ENCODE measurements at places on chromosomes 11 and 22.

DNA sequence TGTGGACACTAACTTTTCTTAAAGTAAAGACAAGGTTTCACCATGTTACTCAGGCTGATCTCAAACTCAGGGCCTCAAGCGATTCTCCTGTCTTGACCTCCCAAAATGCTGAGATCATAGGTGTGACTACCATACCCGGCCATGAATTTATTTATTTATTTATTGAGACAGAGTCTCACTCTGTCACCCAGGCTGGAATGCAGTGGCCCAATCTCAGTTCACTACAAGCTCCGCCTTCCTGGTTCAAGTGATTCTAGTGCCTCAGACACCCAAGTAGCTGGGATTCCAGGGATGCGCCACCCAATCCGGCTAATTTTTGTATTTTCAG is 29.7 kb upstream of the PCF11 start:
- no peak for DNase-seq

DNA sequence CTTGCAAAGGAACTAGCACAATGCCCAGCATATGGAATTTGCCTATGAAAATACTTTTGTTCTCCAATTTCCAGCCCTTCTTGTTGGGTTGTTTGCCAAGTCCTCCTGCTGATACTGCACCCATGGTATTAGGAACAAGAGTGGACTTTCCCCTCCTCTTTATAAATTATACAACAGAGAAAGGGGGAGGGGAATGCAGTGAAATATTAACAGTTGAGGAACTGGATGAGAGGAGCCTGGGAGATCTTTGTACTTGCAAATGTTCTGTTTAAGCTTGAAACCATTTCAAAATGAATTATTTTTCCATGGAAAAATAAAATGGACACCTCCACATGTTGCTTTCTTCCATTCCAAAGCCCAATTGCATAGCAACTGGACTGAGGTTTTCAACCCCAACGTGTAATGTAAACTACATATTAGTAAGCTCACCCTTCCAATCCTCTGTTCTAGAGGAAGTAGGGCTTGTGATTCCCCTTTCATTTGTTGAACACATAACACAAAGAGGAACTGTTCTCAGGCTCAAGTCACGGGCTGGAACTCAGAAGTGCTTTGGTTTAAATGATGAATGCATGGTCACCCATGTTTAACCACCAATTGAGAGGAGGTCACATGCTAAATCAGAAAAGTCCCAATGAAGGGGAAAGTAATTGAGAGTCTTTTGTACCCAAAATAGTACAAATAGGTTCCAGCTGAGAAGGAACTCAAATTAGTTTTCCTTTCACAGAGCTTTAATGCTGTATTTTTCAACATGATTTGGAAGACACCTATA is 66.2 kb upstream of the ZC3H12C start:
- no peak for DNase-seq

DNA sequence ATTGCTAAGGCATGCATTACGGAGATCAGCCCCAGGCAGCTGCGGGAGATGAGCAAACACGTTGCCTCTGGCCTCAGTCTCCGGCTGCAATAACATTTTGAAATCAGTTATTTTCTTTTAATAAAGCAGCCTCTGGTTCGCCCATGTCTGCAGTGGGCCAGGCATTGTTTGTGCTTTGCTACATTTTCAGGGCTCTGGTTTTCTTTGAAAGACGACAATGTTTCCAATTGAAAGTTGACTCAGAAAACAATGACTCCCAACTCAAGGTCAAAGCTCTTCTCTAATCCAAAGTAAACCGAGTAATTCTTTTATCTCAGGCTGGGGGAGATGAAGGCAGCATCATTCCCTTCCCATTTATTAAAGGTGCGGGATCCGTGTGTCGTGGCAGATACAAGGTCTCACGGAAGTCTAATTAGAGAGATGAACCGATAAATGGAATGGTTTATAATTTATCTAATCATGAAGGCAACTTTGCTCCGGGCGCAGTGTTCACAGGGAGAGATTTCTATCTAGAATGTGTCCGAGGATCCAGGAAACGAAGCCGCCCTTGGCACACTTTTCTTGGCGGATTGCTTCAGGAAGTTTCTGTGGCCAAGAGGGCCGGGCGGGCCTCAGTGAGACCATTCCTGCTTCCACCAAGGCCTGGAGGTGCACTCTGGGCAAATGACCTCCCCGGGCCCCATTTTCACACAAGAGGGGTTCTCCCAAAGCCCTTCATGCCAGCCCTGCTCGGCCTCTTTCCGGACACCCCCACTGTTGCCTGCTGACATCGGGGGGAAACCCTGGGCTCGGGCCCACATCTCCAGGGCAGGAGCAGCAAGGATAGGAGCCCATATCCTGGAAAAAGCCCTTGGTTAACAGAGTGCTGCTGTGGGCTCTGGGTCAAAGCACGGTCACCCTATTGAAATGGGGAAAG is 811.4 kb downstream of the BRD1 start:
- DNase-seq: no peak

GRCh38 chr11:115928811-115929210 is 424.6 kb upstream of the CADM1 start:
- no peak for DNase-seq

DNA sequence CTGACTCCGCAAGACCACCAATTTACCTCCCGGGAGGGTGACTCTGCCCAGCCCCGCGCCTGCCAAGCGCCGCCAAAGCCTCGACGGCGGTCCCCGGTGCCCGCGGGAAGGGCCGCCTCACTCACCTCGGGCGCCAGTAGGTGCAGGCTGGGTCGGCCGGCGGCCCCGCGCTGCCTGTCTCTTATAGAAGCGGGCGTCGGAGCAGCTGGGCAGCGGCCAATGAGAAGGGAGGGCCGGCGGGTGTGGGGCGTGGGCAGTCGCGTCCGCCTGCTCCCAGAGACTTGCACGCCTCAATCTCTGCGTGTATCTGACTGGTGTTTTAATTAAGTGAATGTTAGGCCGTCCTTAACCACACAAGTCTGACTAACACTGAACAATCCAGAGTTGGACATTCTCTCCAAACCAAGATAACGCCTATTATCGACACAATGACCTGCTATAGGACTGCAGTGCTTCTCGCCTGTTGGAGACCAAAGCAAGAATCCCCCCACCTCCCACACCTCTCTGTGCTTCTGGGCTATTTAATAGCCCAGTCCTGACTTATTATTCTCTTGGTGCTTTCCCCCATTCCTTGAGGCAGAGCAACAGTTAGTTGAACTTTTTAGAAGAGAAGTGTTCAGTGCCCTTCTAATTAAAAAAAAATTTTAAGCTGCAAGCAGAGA is at the start of gene TPH1:
TSS of gene TPH1 (minus strand) at position 154 of the 662 bp plus-strand sequence. CDS start 5,507 bp downstream, outside the sequence.
- DNase-seq: no peak

DNA sequence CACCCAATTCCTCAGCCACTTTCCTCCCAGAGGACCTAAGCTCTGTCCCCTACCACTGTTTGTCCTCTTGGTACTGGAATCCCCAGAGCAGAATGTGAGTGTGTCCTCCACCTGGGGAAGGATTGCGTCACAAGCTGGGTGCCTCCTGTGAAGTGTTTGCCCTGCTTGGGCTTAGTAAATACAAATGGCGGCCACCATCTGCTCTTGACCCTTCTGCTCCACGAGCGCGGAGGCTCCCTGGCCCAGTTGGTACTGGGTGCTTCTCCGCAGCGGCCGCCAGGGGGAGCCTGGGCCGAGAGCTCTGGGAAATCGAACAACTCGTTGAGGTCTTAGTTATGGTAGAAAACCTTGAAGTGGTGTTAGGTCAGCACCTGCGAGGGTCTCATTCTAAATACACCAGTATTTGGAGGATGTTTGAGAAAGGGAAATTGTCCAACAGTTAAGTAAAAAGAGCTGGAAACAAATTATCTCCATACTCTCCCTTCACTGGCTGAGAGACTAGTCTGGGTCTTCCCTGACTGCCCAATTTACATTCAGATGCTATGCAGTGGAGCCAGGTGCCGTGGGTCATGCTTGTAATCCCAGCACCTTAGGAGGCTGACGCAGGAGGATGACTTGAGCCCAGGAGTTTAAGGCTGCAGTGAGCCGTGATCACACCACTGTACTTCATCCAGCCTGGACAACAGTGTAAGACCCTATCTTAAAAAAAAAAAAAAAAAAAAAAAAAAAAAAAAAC is 74.6 kb upstream of the TEAD1 start:
- DNase-seq: peak; percentile 12

GRCh38 chr22:22576244-22576988 is 17.4 kb upstream of the PRAME start:
- peak; percentile 5 for DNase-seq

GRCh38 chr11:82546661-82547557 is 186.8 kb downstream of the FAM181B start:
- DNase-seq: no peak

GRCh38 chr11:24683583-24683982 is 186.7 kb downstream of the LUZP2 start:
- DNase-seq: no peak

DNA sequence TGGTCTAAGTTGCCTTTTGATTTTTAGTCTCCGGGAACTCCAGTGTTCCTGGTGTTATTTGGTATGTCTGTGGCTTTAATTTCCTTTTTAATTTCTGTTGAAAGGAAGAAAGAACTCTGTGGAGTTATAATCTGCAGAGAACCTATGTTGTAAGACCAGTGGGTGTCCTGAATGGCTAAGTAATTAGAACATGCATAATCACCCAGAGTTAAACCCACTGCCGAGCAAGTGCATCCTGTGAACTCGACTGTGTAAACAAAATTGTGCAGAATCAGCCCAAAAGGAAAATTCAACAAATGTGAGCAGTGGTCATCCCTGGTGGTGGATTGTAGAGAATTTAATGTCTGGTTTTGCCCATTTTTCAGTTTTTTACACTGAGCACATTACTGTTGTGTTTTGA is 162.5 kb downstream of the COMMD9 start:
- DNase-seq: no peak

GRCh38 chr22:19341500-19341899 is 50.0 kb upstream of the CLTCL1 start:
- DNase-seq: no peak
